Heart right ventricle (tissue), 16 donors: ENCODE measurements at places on chromosomes 1 and 21. TPM values are rescaled to one million over a fixed set of nuclear protein-coding genes. Genes with fewer than 3 reads are reported as not detected.

The TBX15 gene
- total RNA-seq: 0.41 TPM

- no peaks in the 10 kb centered on the region for H3K4me1 ChIP-seq
- H3K4me3 ChIP-seq: no peak overlapping the region
- H3K27me3 ChIP-seq: no peaks in the 10 kb centered on the region
- H3K27ac ChIP-seq: no peak overlapping the region
Observed at GRCh38 chr1:42735056-42735455, 5.0 kb downstream of the CLDN19 start.

DNA sequence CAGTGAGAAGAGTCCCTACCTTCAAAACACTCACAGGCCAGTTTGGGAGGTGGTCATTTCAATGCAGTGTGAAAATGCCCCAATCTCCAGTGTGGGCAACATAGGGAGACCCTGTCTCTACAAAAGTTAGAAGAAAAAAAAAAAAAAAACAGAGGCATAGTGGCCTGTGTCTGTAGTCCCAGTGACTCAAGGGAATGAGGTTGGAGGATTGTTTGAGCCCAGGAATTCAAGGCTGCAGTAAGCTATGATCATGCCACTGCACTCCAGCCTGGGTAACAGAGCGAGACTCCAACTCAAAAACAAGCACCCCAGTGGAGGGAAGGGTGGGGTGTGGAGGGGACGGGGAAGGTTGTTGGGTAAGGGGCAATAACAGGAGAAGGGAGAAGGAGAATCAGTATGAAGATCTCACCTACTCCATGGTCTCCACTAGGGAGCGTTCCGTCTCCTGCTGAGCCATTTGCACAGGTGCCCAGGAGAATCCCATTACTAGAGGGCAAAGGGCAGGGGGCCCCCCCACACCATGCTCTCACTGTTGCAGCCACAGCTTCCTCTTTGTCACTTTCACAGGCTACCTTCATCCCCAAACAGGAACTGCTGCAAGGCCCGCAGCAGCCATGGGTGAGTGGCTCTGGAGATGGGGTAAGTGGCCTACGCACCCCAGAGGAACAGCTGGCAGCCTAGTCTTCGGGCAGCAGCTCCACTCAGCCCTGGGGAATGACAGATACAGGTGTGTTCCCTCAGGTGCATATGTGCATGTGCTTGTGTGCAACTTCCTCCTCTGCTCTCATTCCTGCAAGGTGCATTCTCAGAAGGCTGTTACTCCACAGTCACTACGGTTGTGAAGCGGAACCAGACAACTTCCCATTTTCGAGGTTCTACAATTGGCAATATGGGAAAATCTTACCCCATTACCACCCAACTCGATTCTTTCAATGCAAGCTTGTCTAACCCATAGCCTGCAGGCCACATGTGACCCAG lies 87.9 kb upstream of the LYST start:
- H3K4me3 ChIP-seq: no peak overlapping the region
- DNase-seq: peak; percentile 25
- no peak overlapping the region for H3K27ac ChIP-seq
- no peaks in the 10 kb centered on the region for H3K36me3 ChIP-seq
- no peaks in the 10 kb centered on the region for H3K4me1 ChIP-seq

- no peaks in the 10 kb centered on the region for H3K27me3 ChIP-seq
- no peak overlapping the region for H3K27ac ChIP-seq
- no peak for DNase-seq
Observed at GRCh38 chr21:28644762-28645161, 347.9 kb downstream of the LTN1 start.

DNA sequence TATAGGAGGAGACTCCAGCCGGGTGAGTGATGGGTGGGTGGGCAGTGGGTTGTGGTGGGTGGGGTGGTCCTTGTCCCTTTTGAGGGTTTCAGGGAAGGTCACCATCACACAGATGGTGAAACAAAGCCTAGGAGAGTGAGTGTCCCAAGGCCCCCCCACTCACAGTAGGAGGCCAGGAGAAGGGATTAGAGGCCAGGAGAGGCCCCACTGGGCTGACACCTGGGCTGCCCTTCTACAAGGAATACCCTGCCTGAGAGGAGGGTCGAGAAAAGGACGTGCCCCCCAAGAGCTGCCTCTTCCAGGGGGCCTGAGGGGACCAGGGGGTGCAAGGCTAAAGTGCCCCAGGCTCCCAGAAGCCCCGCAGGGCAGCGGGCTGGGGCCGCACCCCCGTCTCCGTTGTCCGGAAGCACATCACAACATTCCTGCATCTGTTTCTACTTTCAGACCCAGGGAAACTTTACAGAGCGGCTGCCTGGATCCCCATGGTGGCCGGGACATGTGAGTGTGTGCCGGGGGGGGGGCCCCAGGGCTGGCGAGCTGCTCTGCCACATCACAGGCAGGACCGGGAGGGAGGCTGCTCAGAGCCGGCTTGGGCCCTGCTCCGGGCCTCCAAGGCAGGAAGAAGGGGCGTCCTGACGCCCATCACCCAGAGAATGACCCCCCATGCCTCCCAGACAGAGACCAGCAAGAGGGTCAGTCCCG lies 68.2 kb downstream of the ARHGEF16 start:
- DNase-seq: no peak
- no peaks in the 10 kb centered on the region for H3K36me3 ChIP-seq
- no peaks in the 10 kb centered on the region for H3K4me1 ChIP-seq
- H3K27ac ChIP-seq: no peak overlapping the region

The FCGR2B gene
- 4.5 TPM for total RNA-seq

The GPR89B gene
- total RNA-seq: 4.9 TPM

DNA sequence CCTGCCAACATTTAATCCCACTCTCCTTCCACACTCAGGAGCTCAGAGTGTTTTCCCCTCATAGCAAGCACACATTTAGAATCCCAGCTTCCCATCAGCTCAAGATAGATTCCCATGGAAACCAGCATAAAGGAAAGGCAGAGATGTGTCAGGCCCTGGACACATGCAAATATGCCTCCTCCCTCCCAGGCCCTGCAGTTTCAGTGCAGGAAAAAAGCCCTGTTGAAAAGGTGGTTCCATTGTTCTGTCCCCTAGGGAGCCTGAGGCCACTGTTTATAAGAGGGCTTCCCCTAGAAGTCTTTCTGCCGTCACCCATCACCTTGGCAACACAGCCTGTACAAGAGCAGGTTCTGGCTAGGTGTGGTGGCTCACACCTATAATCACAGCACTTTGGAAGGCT lies 3.6 kb downstream of the CACNA1S start:
- no peaks in the 10 kb centered on the region for H3K27me3 ChIP-seq
- H3K36me3 ChIP-seq: no peaks in the 10 kb centered on the region
- DNase-seq: no peak
- H3K27ac ChIP-seq: no peak overlapping the region

The TP73 gene
- not detected for total RNA-seq

DNA sequence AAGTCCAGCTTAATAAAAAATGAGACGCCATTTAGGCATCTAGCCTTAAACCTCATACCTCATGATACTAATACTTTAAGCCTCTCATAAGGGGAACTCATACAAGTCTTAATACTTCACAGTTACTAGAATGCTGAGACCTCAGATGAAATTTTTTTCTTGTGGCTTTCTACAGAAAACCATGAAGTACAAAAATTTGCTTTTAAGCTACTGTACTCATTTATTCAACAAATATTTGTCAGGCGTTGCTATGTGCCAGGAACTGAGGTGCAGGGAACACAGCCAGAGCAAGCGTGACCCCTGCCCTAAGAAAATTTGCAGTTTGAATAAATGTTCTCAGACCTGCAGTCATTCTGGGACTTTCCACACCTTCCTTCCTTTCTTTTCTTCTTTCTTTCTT lies 150.6 kb downstream of the MRPL39 start:
- no peak overlapping the region for H3K27ac ChIP-seq
- no peak overlapping the region for H3K4me3 ChIP-seq

The OPN3 gene
- 3.3 TPM for total RNA-seq

The GJA4 gene
- 37.5 TPM for total RNA-seq

DNA sequence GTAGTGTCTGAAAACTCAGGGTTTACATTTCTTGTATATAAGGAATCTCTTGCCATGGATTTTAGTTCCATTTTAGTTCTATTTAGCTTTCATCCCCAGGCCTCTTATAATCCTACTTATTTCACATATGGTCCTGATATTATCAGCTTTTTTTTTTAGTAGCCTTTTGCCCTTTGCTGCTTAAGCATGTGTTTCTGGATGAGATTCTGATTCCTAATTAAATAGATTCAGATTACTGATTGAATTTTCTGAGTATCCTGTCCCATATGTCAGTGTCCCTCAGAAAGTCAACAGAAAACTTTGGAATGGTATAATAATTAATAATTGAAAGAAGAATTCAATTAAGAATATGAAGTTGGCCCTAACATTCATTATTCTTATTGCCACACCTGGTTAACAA lies 134.7 kb upstream of the HOOK1 start:
- H3K4me3 ChIP-seq: no peak overlapping the region
- no peaks in the 10 kb centered on the region for H3K4me1 ChIP-seq
- H3K27ac ChIP-seq: no peak overlapping the region
- no peaks in the 10 kb centered on the region for H3K27me3 ChIP-seq
- no peak for DNase-seq
- no peaks in the 10 kb centered on the region for H3K36me3 ChIP-seq

- no peak for DNase-seq
- no peaks in the 10 kb centered on the region for H3K36me3 ChIP-seq
- no peak overlapping the region for H3K4me3 ChIP-seq
- peaks cover 46% of the 10 kb centered on the region for H3K27me3 ChIP-seq
- no peaks in the 10 kb centered on the region for H3K4me1 ChIP-seq
Observed at GRCh38 chr1:34178072-34178471, 1.4 kb downstream of the C1orf94 start.

- no peaks in the 10 kb centered on the region for H3K27me3 ChIP-seq
- H3K36me3 ChIP-seq: peaks cover 64% of the 10 kb centered on the region
- H3K27ac ChIP-seq: no peak overlapping the region
- H3K4me1 ChIP-seq: no peaks in the 10 kb centered on the region
- no peak overlapping the region for H3K4me3 ChIP-seq
- DNase-seq: no peak
Observed at GRCh38 chr1:1479547-1480487, 8.3 kb downstream of the ATAD3B start.

DNA sequence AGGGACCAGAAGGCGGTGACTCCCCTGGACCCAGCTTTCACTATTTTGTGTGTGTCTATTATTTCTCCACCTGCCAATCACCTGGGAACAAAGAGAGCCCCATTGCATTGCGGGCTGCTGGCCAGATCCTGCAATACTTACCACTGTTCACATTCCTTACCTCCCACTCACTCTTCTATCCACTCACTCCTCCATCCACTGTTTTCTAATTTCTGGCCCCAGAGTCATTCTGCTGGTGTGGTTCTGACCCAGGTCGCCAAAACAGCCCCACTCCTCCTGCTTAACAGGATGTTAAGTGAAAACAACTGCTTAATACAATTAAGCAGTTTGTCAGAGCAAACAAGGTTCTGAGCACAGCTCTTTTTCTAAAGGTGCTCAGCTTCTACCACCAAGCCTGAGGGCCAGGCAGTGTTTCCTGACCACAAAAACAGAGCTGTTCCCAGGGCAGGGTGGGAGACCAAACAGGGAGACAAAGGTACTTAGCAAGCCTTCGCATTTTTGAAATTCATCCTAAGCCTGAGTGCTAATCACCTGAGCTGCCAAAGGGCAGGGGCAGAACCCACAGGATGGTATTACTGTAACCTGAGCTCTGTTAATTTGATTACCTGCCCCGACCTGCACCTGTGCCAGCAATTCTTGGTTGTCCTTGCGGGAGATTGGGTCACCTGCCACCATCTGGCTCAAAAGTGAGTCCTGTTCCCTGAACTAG lies 38.5 kb upstream of the EFCAB14 start:
- no peak overlapping the region for H3K4me3 ChIP-seq
- DNase-seq: no peak
- peaks cover 9% of the 10 kb centered on the region for H3K27me3 ChIP-seq
- H3K36me3 ChIP-seq: no peaks in the 10 kb centered on the region
- no peaks in the 10 kb centered on the region for H3K4me1 ChIP-seq

- peak; percentile 28 for DNase-seq
- no peak overlapping the region for H3K4me3 ChIP-seq
- no peaks in the 10 kb centered on the region for H3K36me3 ChIP-seq
- peaks cover 40% of the 10 kb centered on the region for H3K4me1 ChIP-seq
- H3K27me3 ChIP-seq: no peaks in the 10 kb centered on the region
Observed at GRCh38 chr1:3788756-3789420, 7.4 kb downstream of the LRRC47 start.

The UBXN10 gene
- 1.0 TPM for total RNA-seq
